ENCODE measurements at places on chromosomes 1 and 21.

- DNase-seq: no peak
These were observed 779 bp upstream of the DEGS1 start for GRCh38 chr1:224182057-224182865.

- peak; percentile 36 for DNase-seq
These were observed 45.7 kb downstream of the ZC3H11B start for GRCh38 chr1:219566951-219567947.

DNA sequence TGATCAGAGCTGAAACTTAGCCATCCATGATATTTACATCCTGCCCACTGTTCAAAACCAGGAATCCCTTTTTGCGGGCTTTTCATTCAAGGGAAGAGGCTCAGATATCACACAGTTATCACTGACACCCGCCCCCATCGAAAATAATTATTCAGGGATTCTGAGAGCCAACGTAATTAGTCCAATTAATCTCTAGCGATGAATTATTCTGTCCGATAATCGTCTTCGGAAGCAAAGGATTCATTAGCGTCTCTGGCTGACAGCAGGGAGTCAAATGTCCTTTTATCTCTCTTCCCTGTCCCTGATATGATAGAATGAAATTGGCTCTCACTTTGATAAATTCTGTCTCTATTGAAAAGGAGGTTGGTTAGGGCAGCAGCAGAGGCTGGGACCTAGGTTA is 140.4 kb upstream of the IPO9 start:
- no peak for DNase-seq

DNA sequence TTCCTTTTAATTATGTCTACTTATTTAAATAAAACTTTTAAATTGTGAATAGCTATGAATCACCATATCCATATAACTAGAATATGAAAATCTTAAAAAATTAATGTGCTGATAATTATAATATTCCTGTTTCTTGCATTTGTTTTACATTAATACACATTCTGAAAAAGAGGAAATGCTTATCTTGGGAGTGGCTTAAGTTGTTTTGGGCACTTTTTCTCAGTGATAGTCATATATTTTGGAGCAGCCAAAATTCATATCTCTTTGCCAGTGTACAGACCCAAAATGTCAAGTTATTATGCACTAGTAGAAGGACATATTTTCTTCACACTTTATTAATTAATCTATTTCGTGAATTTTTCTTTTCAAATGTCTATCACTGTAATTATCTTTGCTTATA is 838.5 kb downstream of the USP25 start:
- no peak for DNase-seq

GRCh38 chr1:82108843-82109242 is 308.1 kb downstream of the ADGRL2 start:
- no peak for DNase-seq

DNA sequence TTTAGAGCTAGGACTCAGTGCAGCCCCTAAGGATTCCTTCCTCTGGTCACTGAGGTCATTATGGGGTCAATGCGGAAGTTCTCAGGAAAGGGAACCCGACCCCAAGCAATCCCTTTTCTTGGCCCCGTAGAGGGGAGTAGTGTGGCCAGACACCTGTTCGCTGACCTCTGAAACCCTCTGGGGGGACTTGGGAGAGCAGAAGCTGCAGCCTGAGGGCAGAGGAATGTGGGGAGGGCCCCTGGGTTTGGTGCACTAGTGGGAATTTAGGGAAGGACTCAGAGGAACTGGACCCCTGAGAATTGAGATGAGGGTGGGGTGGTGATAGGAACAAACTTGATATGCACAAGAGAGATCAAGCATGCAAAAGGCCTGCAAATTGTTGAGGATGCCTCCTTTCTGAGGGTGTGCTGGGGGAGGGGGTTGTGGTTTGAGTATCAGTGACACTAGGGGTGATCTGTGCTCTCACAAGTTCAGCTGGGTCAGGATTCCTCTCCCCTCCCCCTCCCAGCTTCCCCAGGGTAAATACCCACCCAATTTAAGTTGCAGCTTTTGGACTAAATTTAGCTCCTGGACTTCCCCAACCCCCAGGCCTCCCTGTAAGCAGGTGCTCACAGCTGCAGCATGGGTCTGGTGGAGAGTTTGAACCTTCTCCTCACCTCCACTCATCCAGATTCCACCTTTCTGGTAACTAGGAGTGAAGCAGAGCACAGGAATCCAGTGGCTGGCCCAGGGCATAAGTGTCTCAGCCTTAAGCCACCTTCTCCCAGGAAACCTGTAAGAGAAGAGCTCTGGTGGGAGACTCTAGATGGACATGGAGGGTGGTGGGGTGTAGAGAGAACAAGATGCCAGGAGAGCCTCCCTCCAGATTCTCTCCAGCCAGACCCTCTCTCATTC is 13.5 kb downstream of the ADAMTSL4 start:
- DNase-seq: no peak

- no peak for DNase-seq
These were observed 101.9 kb downstream of the PTGER3 start for GRCh38 chr1:70945676-70946075.

DNA sequence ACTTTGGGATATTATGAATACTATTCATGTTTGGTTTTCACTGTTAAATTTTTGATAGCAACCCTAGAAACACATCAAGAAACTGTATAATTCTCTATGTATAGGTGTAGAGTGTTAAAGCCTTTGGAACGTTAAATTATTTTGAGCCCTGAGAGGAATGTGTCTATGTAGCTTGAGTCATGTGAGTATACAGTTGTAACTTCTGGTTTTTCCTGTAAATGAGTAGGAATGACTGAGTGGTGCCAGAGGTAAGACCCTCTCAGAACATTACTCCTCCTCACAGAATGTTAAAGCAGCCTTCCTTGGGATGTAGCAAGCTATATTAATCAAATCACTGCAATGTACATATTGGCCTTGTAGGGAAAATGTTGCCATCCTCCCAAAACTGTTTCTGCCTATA is 69.0 kb downstream of the C1orf21 start:
- DNase-seq: no peak

GRCh38 chr1:119565131-119565772 is 58.2 kb downstream of the HSD3B1 start:
- DNase-seq: no peak

GRCh38 chr1:220828950-220829586 is 42.4 kb downstream of the MTARC1 start:
- no peak for DNase-seq

GRCh38 chr1:79741720-79742421 is 735.3 kb upstream of the ADGRL4 start:
- no peak for DNase-seq

DNA sequence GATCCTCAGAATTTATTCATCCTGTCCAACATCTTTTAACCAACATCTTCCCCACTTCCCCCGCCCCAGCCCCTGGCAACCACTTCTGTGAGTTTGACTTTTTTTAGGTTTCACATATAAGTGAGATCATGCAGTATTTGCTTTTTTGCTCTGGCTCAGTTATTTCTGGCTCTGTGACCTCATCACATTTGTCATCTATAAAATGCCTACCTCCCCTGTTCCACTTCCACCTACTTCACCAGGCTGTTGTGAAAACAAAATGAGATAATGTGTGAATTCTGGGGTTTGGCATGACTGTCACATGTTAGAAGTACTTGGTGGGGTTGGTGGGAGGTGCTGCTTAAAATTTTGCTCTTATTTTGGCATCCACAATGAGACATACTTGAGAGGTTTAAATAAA is 18.4 kb downstream of the HHAT start:
- no peak for DNase-seq

DNA sequence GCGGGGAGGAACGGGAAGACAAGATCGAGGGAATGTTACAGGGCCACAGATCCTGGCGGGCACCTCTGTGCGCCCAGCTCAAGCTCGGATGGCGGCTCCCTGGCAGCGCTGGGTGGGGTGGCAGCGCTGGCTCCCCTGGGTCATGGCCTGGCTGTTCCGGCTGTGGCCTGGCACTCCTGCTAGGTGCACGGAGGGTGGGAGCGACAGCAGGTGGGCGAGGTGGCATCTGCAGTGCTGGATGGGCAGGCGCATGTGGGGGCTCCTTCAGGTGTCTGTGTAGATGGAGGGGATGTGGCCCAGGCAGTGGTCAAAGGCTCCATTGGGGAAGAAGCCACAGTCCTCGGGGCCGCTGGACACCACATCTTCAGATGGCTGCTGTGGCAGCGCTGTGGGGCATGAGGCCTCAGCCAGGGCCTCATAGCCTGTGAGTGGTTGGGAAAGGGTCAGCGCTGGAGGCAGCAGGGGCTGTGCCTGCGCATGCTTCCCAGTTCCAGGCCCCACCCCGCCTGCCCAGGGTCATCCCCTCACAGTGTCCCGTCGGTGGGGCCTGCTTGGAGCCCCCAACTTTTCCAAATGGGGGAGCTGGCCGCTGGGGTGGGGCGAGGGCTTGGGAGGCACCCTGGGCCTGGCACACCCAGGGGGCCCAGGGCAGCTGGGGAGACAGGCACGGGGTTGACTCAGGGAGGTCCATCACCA is 47.3 kb downstream of the DMRTB1 start:
- DNase-seq: no peak

DNA sequence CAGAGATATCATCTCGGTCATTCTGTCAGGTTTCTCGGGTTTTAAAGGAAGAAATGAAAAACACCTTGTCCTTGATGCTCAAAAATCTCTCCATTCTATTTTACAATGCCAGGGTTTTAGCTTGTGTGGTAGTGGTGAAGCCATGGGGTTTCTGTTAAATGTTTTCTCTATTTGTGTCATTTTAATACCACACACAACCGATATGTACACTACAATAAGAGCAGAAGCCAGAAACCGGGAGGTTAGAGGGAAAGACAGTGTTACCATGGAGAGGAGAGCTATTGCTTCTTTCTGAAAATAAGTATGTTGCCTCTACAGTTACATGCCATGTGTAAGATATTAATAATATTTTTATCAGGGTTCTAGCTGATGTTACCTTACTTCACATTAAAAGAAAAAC is 2.8 kb downstream of the SLC35D1 start:
- DNase-seq: no peak

GRCh38 chr1:178284058-178284457 is 190.2 kb downstream of the RASAL2 start:
- no peak for DNase-seq

DNA sequence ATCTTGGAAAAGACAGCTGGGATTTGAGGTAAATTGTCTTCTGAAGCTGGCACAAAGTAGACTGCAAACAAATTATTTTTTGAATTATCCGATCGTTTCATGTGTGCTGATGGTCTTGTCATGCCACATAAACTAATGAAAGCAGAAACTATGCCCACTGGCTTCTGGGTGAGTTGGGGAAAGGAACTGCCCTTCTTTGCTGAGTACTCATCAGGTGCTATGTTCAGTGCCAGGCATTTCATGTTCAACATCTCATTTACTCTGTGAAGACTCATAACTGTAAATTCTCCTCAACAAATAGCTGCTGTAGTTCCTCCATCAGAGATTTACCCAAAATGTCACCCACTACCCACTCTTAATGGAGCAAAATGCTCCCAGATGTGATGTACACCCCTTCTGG is 1.2 kb downstream of the TRIT1 start:
- no peak for DNase-seq

GRCh38 chr1:230189824-230190223 is 122.8 kb downstream of the GALNT2 start:
- DNase-seq: no peak
